ENCODE measurements at places on chromosomes 13 and 19.

- DNase-seq: no peak
Measured at GRCh38 chr13:55577082-55577846, 1563.5 kb upstream of the PRR20A start.

- DNase-seq: no peak
Measured at GRCh38 chr19:19062454-19063182, 1.2 kb upstream of the SLC25A42 start.

- DNase-seq: no peak
Measured at GRCh38 chr13:111184458-111185401, 69.6 kb downstream of the ARHGEF7 start.

- no peak for DNase-seq
Measured at GRCh38 chr19:3243819-3244700, 19.6 kb downstream of the CELF5 start.

GRCh38 chr19:588741-589692 is 664 bp upstream of the HCN2 start:
- peak; percentile 31 for DNase-seq

Measured in NCI-H1436 treated with DMSO at 0.1 percent for 48 hours (cell line).